ENCODE measurements at places on chromosomes 2 and 18.

DNA sequence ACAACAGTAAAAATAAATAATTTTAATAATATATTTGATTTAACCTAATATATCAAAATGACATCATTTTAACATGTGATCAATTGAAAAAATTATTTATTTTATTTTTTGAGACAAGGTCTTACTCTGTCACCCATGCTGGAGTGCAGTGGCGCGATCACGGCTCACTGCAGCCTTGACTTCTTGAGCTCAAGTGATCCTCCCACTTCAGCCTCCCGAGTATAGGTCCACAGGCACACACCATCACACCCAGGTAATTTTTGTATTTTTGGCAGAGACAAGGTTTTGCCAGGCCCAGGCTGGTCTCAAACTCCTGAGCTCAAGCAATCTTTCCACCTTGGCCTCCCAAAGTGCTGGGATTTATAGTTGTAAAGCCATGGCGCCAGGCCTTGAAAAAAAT lies 126.7 kb upstream of the COPS8 start:
- DNase-seq = no peak

GRCh38 chr18:65786474-65786873 lies 35.7 kb downstream of the CDH7 start:
- DNase-seq = no peak

- DNase-seq = no peak
Observed at GRCh38 chr2:209160800-209161588, 262.9 kb upstream of the MAP2 start.

GRCh38 chr2:162261032-162261945 lies 18.0 kb upstream of the FAP start:
- no peak for DNase-seq

GRCh38 chr2:127575185-127575765 lies 39.8 kb downstream of the MYO7B start:
- no peak for DNase-seq

DNA sequence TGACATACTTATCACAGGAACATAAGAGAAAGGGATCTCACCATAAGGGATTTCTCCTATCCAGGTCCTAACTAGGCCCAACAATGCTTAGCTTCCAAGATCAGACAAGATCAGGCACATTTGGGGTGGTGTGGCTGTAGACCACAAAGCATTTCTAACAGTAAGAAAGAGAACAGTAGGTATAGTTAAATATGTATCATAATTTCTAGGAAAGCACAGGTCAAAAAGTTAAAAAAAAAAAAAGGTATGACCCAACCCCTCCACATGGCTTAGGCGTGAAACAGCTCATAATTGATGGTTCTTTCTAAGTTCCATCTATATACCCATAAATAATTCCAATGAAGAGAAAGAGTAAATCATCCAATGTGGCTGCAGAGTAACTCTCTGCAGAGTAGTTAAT lies 6.9 kb downstream of the PRKD3 start:
- DNase-seq = no peak

GRCh38 chr2:19072161-19072560 lies 286.3 kb downstream of the OSR1 start:
- no peak for DNase-seq

- no peak for DNase-seq
Observed at GRCh38 chr2:29589440-29590103, 331.8 kb downstream of the ALK start.
